GM13977 (cell line): ENCODE measurements at places on chromosomes 1 and 21.

DNA sequence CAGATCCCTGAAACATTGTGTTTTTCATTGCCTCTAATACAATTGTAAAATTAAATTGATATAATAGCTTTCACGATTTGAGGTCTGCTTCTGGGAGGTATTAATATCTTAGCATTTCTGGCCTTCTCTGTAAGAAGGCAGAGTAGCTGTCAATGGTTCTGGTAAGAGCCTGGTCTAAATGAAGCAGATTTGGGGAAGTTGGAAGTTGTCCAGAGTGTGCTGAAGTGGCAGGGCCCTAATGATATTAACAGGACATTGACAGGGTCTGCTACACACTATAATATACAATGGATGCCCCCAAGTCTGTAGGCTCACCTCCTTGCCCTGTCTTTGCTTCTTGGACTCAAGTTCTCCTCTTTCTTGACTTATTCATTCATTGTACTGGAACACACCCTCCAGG is 99.5 kb downstream of the C4BPA start:
- DNase-seq: no peak

- peak; percentile 51 for DNase-seq
Measured at GRCh38 chr1:246659594-246660140, 64.5 kb upstream of the SCCPDH start.

GRCh38 chr1:183609313-183609712 is 19.1 kb upstream of the NCF2 start:
- no peak for DNase-seq

GRCh38 chr1:27006683-27007082 is 6.0 kb downstream of the TENT5B start:
- no peak for DNase-seq

DNA sequence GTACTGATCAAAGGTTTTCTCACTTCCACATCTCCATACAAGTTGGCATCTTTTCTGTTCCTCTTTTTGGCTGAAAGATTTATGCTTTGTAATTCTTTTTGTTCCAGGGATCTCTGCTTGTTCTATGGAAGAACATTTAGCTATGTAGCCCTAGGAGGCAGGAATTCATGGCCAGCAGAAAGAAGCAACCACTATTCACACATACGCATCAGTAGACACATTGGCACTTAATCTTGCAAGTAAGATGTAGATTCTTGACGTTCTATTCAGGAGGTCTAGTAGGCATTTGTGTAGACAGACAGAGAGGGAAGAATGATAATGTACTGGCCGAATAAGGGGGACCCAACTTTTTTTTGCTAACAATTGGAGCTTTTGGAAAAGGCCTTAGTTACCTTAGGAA is 336.0 kb downstream of the NUF2 start:
- no peak for DNase-seq

- no peak for DNase-seq
Measured at GRCh38 chr1:162844153-162844552, 16.8 kb downstream of the CCDC190 start.

DNA sequence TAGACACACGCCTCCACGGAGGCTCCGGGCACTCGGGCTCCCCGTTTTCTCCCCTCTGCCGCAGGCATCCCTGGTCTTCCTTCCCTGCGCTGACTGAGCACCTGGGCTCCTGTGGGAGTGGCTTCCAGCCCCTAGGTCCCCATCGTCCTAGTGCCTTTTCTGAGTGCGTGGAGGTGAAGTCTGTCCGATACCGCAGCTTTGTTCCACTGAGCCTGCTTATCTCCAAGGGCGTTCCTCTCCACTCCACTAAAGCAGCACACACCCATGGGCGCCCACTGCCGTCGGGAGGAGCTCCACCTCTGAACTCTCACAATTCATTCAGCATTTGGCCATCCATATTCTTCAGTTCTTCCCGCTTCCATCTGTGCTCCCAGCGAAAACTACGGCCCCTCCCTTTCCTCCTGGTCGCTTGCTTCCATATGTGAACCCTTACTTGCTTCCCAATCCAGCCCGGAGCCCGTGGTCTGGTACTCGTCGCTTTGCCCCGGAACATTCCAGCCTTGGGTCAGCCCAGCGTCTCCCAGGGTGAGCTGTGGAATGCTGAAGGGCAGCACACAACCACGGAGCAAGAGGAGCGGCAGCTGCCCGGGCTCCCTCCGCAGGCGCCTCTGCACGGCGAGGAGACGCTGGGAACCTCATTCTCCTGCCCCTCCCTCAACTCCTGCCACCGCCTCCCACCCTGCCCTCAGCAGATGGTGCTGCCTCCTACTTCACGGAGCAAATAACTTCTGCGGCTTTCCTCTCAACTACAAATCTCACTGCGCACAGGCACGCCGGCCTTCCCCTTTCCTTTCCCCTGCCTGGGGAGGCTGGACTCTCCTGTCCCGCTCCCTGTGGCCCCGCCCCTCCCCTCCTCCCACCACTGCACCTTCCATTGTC is 27.5 kb downstream of the ATP8B2 start:
- DNase-seq: peak; percentile 53

DNA sequence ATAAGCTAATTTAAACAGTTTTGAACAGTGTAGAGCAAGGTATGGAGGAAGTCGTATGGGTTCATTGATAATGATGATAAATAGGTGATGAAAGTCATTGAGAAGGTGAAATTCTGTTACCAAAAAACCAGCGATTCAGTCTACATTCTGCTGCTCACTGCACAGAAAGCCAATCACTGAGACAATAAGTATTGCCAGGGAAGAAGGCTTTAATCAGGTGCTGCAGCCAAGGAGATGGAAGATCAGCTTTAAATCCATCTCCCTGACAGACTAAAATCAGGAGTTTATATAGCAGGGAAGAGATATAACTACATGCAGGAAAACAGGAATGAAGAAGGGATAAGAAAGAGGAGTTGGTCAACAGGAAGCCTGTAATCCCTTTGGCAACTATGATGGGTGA is 361.3 kb upstream of the C1orf174 start:
- DNase-seq: no peak

DNA sequence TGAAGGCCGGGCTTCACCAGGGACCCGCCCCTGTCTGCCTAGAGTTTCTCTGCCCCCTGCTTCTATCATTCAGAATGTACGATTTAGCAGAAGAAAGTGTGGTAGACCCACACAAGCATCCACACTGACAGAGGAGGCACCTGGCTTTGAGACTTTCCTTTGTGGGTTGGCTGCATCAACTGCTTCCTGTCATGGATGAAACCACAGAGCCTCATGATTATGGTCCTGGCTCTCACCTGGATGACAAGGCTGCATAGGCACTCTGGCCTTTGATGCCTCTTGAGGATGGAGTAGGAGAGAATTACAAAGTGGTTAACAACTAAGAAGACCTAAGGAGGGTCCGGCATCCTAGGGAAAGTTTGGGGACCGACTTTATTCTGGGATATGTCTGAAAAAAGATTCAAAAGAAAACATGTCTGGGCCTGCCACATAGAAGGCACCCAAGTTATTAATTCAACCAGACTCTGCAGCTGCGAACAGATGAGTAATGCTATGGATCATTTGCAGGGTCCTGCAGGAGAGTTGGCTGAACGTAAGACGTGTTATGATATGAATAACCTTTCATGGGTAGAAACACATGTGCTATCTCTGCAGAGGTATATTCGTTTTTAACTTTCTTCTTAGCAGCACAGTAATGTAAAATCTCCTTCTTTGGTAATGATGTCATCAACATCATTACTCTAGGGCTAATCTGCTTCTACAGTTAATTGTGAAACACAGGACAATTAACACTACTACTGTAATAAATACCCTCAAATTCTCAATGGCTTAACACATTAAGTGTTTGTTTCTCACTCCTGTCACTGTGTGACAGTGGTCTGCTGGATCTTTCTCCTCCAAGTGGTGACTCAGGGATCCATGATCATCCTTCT is 136.2 kb downstream of the SLC35F3 start:
- DNase-seq: no peak

DNA sequence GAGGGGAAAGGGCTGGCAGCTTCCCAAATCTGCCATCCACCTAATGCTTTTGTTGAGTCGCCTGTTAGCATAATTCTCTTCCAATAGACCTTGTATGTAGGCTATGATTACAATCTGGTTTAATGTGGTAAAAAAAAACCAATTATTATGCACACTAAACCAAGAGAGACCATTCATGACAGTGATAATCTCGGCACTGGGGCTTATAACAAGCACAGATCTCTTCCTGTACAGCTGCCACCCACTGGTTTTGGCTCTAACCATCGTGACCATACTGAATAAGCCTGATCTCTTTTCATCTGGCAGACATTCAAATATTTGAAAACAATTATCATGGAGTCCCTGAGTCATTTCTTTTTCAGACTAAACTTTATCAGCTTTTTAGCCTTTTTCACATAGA is 12.0 kb upstream of the SYT14 start:
- DNase-seq: no peak

GRCh38 chr1:225926551-225927113 is 2.6 kb upstream of the PYCR2 start:
- no peak for DNase-seq

DNA sequence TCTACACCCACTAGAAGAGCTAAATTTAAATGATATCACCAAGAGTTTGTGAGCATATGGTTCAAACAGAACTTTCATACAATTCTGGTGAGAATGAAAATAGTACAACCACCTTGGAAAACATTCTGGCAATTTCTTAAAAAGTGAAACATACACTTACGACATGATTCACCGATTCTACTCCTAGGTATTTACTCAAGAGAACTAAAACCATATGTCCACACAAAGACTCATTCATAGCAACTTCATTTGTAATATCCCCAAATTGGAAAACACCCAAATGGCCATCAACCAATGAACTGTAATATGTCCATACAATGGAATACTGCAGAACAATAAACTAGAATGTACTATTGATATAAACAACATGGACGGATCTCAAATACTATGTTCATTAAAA is 51.2 kb upstream of the ADAM30 start:
- DNase-seq: no peak

- no peak for DNase-seq
Measured at GRCh38 chr21:26389971-26390641, 183.0 kb downstream of the CYYR1 start.

GRCh38 chr1:153447498-153448170 is 12.8 kb downstream of the S100A7 start:
- no peak for DNase-seq

DNA sequence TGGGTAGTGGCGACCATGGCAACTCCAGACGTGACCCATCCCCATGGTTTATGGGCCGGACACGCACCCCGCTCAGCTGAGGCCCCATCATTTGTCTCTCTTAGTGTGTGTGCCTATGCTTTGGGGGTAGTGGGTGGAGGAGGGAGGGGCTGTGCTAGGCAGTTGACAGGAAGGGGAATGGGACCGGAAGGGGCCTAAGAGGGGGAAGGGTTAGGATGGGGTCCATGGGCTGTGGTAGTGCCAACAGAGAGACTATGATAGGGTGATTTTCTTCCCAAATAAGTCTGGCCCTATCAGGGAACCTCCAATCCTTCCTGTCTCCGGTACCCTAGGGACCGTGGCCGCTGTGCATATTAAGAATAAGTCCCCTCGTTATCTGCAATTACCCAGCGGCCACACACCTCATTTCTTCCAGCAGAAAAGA is 9.9 kb downstream of the DMAP1 start:
- no peak for DNase-seq

- no peak for DNase-seq
Measured at GRCh38 chr1:77513839-77514763, 168.4 kb downstream of the ZZZ3 start.

GRCh38 chr1:240598216-240599001 is 13.5 kb downstream of the GREM2 start:
- no peak for DNase-seq

GRCh38 chr1:172931761-172932160 is 119.0 kb downstream of the TNFSF18 start:
- no peak for DNase-seq

GRCh38 chr1:232226197-232226712 is 403.7 kb downstream of the SIPA1L2 start:
- DNase-seq: no peak

DNA sequence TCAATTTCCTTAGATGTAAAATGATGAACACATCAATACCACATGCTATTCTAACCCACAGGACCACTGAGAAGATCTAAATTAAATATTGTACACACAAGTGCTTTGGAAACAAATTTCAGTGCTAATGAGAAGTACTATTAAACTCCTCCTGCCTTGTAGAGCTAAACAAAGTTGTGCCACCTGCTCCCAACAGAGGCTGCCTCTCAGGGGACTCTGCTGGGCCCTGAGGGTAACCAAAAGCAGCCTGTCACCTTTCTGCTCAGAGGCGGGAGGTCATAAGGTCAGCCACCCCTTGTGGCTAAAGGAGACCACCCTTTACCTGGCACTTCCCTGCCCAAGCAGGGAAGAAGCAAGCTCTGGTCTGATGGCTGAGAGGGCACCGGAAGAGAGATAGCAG is 6.3 kb downstream of the SLC9A1 start:
- DNase-seq: no peak

DNA sequence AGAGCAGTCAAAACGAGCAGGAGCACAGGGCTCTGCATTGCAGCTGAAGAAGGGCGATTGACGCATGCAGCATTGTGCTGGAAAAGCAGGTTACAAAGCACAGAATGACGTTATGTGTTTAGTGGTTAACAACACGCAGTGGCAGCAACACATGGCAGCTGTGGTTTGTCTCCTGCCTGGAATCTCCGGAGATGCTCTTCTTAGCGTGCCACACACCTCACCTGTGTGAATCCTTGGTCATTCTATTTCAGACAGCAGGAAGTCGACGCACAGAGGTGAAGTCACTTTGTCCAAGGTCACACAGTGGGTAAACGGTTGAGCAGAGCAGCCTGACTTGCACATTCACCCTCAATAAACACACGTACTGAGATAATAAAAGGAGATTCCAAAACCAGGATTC is 14.7 kb downstream of the OBSCN start:
- no peak for DNase-seq

DNA sequence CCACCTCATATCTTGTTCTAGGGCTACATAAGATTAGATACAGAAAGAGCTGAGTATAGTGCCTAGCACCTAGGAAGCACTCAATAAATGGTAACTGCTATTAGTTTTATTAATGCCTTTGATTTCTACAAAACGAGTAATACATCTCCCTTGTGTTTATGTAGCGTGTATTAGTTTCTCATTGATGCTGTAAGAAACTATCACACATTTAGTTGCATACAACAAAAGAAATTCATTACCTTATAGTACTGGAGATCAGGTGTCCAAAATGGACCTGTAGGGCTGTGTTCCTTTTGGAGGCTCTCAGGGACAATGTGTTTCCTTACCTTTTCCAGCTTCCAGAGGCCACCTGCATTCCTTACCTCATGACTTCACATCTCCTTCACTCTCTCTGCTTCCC is 961 bp upstream of the ERO1B start:
- no peak for DNase-seq

DNA sequence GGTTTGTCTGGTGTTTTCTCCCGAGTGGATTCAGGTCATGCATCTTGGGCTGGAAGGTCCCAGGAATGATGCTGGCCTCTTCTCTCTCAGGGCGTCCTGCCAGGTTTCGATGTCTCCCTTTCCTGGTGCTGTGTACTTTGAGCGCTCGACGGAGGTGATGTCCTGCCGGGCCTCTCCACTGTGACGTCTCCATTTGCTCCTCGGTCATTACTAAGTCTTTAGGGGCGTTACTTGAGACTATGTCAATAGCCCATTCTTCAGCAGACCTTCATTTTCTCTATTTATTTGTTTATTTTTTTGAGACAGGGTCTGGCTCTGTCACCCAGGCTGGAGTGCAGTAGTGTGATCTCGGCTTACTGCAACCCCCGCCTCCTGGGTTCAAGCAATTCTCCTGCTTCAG is 37.2 kb upstream of the TNFRSF1B start:
- DNase-seq: no peak

GRCh38 chr1:159421821-159422220 is 10.2 kb upstream of the OR10J4 start:
- no peak for DNase-seq

GRCh38 chr1:172135076-172135672 is 285.3 kb upstream of the C1orf105 start:
- no peak for DNase-seq
